ENCODE measurements at places on chromosomes 11 and 22.

DNA sequence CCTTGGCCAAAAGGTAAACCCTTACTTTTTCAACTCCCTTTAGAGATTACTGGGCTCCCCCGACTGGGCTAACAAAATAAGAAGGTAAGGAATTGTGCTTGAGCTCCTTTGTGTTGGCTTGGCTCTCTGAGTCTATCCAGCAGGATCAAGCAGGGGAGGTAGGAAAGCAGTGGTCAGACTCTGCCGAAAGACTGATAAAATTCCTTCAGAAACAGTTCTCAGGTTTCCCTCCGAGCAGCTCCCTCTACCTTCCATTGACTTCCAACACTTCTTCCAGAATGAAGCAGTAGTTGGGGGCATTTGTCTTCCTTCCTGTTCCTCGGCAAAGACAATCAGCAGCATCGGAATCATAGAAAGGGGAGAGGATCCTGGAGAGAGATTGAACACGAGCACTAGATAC, 16.1 kb upstream of the CARD18 start:
- DNase-seq, result no peak

DNA sequence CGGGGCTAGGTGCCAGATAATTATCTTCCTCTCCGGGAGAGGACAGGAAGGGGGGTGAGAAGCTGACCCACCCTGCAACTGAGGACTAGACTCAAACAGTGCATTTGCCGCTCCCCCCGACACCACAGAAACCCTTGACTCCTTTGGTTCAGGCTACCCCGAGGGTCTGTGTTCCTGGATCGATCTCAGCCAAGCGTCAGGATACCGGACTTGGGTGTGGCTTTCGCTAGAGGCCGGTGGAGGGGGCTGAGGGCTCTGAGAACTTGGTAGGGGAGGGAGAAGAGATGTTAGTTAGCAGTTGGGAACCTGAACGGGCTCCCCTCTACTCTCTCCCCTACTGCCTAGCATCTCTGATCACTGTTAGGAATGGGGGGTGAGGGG, 840 bp downstream of the SEZ6L start:
- no peak for DNase-seq

DNA sequence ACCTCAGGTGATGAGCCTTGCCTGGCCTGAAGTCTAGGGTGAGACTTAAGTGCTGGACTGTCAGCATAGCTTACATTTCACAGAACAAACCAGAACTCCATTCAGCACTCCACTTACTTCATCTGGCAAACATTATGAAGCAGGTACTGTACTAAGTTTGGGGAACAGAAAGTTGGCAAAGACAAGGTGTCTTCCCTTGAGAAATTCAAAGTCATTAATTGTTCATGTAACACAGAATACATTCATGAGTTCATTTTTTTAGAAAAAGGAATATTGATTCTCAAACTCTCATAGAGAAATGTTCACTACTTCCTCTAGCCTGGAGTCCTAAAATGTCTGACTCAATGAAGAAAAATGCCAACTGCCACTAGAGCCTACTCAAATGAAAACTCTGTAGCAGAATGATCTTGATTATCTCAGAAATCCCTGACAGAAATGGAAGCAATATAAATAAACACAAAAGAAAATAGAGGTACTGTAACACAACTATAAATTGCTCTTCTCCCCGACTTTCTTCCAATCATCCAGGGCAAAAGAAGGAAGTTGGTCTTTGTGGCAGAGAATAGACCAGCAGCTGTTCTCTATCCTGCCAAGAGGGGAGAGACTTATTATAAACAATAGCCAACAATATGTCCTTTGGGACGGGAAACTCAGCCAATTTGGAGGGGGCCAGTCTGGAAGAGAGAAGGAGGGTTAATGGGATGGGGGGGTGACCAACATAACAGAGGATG, 129.2 kb upstream of the MTMR2 start:
- no peak for DNase-seq

DNA sequence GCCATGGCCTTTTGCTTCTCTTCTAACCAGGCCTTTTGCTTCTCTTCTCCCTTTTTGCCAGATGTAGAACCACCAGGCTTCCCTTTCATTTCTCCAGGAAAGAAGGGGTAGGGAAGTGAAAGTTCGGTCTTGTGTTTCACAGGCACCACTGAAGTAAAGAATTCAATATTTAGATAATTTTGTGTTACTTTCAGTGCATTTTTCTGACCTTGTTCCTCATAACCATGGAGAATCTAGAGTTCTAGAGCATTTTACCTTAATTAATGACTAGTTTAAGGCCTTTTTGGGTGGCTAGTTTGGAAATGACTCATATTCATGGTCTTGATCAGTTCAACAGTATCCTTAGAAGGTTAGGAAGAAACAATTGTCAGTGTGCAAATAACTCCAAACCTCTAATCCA, 22.7 kb downstream of the GRAMD1B start:
- DNase-seq, result no peak

GRCh38 chr11:12388173-12388572, 10.8 kb downstream of the PARVA start:
- no peak for DNase-seq

DNA sequence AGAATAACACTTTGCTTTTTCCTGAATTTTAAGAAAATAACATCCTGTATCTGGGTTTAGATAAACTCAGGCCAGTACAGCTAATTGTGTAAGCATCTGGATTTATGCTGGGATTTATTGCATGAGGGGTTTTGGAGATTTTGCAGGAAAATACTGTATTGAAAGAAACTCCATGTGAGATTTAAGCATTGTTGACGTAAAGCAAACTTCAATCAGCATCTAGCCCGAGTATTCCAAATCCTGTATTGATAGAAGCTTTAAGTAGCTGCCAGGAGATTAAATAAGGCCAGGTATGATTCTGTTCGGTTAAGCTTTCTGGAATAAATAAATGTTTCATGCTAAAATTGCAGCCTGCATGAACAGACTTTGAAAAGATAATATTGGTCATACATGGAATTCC, 36.3 kb upstream of the LYVE1 start:
- no peak for DNase-seq

GRCh38 chr22:39314251-39314971, 5.0 kb downstream of the RPL3 start:
- DNase-seq, result no peak

- no peak for DNase-seq
These were observed 114.6 kb downstream of the NECTIN1 start for GRCh38 chr11:119614222-119615002.

- DNase-seq, result peak; percentile 37
These were observed 4.8 kb upstream of the POU2F3 start for GRCh38 chr11:120235024-120235628.

DNA sequence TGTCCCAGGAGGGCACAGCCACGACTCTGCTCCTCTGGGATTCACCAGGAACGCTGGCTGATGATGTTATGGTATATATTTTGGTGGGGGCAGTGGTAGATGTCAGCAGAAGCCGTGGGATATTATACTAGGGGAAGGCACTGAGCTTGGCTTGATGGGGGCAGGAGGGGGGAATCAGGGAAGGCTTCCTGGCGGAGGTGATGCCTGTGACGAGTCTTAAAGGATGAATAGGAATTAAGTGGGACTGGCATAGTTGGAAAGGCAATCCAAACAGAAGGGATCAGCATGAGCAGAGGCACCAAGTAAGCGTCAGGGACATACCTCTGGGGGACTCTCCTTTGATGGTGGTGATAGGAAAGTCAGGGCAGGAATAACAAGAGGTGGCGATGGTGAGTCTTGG, 47.6 kb downstream of the TP53I11 start:
- no peak for DNase-seq

DNA sequence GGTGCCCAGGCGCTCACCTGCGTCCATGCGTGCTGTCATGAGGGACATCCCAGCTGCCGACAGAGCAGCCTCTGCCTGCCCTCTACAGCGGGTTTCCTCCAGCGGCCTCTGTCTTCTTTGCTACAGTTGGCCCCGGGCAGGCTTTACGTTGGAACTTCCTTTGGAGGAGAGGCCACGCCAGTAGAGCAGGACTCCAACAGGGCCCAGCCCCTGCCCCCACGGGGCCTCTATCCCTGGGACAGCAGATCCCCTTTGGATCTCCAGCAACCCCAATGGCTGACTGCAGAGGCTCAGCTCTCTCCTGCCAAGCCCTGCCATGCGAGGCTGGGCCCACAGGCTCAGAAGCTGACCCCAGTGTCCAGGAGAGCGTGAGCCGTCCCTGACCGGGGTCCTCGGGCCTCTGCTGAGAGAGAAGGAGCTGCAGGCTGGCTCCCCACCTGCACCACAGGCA, 12.1 kb downstream of the TRPM5 start:
- DNase-seq, result no peak

GRCh38 chr11:2772544-2773031, 72.8 kb upstream of the KCNQ1OT1 start:
- DNase-seq, result no peak

GRCh38 chr11:27991736-27992135, 116.2 kb downstream of the KIF18A start:
- no peak for DNase-seq

- no peak for DNase-seq
These were observed 8.6 kb downstream of the NECTIN1 start for GRCh38 chr11:119720311-119720913.

DNA sequence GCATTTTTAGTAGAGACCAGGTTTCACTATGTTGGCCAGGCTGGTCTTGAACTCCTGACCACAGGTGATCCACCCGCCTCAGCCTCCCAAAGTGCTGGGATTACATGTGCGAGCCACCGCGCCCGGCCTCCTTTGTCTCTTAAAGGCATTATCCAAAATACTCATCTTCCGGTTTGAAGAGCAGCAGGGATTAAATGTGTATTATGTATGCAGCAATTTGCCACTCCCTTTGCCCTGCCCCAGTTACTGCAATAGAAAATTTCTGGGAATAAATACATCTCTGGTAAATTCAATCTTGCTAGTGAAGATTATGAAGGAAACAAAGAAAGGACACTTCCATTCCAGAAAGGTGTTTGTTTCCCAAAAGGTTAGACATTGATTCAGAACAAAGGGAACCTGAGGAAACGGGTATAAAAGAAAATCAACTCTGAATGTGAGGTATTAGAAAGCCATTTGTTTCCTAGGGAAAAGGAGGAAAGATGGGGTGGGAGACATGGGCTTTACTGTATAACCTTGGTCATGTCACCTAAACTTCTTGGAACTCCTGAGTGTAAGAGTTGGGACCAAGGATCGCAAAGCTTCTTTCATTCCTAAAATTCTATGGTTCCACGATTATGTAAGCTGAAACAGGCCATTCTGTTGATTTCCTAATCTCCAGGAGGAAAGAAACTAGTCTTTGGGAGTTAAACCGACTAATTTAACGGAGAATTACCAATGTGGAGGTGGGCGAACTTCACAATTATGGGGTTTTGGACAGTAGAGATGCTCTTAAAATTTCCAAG, 959 bp upstream of the HIPK3 start:
- no peak for DNase-seq

GRCh38 chr11:116540645-116541304, 232.0 kb downstream of the BUD13 start:
- DNase-seq, result no peak

DNA sequence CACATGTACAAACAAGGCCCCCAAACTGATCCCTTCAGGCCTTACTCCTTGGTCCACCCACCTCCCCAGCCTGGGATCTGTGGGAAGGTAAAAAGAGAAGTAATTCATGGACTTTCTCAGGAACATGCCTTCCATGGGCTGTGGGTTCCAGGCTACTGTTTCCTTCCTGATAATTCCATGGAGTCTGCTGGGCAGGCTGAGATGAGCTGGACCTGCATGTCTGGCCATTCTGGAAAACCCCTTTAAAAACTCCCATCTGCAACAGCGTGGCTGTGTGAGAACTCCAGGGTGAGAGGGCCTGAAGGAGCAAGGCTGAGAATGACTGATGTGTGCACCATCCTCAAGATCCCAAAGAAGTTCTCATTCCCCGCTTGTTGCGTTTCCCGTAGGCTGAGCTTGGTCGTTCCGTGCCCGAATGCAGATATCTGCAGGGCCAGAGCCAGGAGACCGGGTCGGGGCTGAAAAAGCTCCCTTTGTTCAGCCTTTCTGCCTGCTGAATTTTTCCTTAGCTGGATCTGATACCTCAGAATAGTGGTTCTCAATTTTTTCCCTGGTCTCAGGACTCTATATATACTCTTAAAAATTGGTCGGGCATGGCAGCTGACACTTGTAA, 72.9 kb downstream of the NAT10 start:
- DNase-seq, result no peak

DNA sequence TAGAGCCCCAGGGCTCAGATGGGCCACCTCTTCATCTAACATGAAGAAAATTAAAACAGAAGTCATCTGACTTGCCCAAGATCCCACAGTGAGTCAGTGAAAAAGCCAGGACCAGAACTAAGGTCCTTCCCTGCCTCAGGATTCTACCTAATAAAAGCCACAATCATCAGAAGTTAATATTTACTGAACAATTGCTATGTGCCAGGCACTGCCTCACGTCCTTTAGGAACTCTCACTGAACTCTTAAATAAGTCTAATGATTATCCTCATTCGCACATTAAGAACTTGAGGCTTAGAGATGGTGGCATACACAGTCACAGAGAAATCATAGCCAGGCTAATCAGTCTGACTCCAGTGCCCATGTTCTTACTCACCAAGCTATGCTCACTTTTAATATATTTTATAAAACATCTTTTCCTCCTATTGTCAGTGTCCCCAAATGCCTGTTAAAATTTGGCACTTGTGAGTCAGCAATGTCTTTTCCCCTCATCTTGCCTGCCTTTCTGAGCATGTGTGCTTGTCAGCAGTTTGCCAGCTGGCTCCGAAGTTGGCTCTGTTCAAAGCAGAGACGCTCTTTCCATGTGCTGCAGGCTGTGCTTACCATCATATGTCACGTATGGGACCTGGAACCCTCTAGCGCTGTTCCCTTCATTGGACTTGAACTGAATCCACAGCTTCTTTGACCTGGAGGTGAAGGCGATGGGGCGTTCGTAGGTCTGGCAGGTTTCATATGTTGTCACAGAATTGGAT, 21.5 kb upstream of the NRIP3 start:
- DNase-seq, result no peak

- no peak for DNase-seq
These were observed 196.1 kb upstream of the B3GAT1 start for GRCh38 chr11:134607963-134608750.

GRCh38 chr11:85431319-85431718, 195.8 kb downstream of the DLG2 start:
- DNase-seq, result no peak

- no peak for DNase-seq
These were observed 8.9 kb downstream of the DERL3 start for GRCh38 chr22:23829845-23830372.

- no peak for DNase-seq
These were observed 18.0 kb downstream of the PTDSS2 start for GRCh38 chr11:468036-468435.

DNA sequence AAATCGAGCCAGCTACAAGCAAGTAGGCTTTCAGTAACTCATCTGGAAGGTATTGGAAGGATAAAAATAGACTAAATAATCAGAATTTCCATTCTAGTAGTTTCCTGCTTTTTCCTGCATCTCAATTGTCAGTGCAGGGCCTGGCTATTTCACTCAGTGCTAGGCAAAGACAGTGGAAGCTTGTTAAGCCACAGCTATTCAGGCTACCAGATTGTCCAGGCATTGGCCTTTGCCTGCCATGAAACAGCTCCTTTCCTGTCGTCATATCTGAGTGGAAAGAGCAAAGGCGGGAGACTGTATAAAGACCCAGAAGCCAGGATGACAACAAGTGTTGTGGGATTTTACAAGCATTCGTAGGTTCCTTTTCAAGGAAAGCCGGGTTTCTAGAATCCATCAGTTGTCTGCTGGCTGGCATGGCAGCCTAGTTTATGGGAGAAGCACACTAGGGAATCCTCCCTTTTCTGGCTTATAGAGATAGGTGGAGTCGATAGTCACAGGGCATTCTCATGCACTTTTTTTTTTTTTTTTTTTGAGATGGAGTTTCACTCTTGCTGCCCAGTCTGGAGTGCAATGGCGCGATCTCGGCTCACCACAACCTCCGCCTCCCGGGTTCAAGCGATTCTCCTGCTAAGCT, 2.0 kb upstream of the TNRC6B start:
- no peak for DNase-seq

All from stimulated activated CD4-positive, alpha-beta T cell treated with anti-CD3 and anti-CD28 coated beads, Interleukin-1b, Interleukin-23, amount 100 ng/mL, for 4 hours (primary cell).